Daoy (cell line): ENCODE measurements at places on chromosomes 11 and 22. TPM values are rescaled to one million over a fixed set of nuclear protein-coding genes. Genes with fewer than 3 reads are reported as not detected.

DNA sequence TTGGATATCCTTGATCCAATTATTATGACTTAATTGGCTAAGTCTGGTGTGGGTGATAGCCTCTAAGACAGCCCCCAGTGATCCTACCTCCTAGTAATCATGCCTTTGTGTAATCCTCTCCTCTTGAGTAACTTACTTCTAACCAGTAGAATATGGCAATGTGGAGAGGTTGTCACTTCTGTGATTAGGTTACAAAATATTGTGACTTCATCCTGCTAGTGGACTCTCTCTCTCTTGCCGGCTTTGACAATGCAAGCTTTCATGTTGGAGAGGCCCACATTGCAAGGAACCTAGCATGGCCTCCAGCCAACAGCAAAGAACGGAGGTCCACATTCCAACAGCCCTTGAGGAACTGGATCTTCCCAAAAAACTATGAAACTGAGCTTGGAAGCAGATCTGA, 19.5 kb downstream of the YPEL4 start:
- DNase-seq: no peak

DNA sequence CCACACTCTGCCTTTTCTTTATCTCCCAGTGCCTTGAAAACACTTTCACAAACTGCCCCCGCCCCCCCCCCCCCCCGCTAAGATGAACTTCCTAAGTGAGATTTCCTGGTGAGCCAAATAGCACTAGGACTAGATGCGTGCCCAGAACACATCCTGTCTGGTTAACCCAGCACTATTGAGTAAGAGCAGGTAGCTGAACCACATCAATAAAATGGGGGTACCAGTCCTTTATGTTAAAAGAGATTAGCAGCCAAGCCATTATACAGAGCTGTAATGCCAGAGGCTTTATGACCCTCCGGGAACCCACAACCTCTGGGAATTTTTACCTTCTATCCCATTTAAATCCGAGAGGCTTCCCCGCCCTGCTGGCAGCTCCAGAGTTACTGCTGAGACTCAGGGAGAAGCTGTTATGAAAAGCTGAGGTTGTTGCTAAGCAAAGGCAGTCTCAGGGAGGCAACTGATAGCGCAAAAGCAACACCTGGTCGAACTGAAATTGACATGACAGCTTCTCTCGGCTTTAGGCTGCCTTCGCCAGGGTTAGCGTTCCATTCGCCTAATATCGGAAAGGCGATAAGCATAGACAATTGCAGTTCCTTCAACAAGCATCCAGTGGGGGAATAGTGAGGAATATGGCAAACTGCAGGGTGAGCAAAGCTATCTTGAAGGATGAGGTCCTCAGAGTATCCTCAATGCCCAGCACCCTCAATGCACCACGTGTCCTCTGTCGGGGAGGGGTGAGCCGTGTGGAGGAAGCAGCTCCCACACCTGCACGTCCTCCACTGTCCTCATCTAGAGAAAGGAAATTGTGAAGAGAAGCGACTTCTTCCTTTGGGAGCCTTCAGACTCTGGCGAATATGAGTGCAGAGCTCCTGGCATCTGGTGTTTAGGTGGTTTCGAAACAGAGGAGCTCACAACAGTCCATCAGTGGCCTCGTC, 977.0 kb downstream of the NTM start:
- DNase-seq: no peak

GRCh38 chr22:43297270-43298061, 45.7 kb downstream of the SCUBE1 start:
- no peak for DNase-seq

DNA sequence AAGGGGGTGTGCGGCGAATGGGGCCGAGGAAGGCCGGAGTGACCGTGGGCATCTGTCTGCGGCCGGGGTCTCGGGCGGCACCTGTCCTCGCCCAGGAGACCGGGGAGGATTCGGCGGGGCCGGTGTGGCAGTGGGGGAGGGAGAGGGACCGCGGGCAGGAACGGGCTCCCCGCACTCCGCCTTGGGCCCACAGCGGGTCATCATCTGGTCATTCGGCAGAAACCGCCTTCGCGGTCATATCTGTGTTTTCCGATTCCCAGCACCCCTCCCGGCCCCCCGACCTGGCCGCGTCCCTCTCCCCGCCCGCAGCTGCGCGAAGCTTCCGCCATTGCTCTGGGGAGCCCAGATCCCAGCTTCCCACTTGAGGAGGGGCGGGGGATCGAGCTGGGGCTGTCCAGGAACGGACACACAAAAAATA, 824 bp upstream of the CBX6 start:
- no peak for DNase-seq

DNA sequence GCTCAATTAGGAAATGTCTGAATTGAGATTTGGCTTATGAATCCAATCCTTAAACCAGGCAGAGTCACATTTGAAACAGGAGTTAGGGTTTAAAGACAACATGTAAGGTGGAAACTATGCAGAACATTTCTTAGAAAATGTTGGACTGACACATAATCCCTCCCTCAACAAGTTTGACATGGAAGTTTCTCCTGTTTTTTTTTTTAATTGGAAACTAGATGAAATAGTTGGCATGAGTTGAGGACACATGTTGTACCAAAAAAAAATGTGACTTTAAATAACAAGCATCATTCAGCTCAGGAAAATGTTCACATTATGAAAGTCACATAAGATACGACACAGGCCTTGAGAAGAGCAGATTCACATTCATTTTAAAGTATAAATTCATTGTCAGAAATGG, 154.9 kb upstream of the DDI1 start:
- DNase-seq: no peak

DNA sequence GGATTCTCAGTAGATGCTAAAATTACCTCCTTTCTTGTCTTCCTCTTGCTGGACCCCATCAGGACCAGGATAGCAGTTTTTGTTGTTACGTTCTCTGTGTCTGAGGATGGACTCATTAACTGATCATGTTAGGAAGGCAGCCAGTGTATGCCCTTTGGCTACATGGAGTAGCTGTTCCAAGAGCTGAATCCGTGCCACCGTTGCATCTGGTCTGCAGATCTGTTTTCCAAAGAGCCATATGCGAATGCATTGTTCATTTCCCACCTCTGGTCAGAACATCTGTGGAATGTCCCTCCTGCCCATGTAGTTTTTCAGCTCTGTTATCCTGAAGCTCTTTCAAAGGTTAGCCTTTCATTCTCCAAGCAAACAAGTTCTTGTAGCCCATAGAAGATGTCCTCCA, 188.4 kb downstream of the SPON1 start:
- DNase-seq: no peak

DNA sequence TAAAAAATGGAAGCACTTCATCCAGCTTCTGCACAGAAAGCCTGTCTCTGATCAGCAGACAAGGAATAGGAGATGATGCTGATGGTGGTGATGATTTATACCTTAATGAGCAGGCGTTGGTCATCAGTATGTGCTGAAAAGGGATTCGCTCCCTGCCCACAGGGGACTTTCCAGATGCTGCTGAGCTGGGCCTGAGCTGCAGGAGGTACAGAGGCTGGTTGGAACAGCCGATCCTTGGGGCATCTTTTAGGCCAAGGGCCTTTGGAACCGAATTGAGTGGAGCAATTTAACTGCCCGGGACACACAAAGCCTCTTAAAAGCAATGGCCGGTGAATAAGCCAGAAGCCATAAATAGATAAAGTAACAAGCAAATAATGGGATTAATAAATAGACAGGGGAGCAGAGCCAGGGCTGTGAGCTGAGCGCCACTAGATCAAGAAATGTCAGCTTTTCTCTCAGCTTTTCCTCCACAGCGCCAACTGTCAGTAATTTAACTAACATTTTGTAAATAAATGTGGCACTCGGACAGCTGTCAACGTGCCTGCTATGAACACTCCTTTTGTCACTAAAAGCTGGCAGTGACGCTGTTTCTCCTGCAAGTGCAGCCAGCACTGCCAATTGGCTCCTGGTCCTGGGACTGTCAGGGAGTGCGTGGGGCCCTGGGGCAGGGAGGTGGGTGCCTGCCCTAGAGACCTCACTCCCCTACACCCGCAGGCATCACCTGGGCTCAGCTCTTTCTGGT, 562.3 kb downstream of the NTM start:
- no peak for DNase-seq

DNA sequence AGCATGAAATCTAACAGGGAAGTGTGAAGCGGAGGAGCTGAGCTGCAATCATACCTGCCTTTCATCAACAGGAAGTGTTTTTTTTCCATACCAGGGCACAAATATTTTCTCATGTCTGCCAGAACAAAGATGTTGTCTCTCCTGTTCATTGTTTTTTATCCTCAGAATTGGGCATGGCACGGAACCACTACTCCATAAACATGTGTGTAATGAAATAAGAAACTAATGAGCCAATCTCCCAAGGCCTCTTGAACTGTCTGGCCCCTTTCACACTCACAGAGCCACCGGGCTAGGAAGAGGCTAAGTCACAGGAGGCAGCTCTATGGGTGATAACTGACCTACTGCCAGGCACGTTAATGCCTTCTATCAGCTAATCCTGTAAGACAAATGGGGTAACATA, 124.4 kb downstream of the ETS1 start:
- DNase-seq: no peak

- no peak for DNase-seq
These were observed 98.8 kb upstream of the CD82 start for GRCh38 chr11:44466531-44467205.

DNA sequence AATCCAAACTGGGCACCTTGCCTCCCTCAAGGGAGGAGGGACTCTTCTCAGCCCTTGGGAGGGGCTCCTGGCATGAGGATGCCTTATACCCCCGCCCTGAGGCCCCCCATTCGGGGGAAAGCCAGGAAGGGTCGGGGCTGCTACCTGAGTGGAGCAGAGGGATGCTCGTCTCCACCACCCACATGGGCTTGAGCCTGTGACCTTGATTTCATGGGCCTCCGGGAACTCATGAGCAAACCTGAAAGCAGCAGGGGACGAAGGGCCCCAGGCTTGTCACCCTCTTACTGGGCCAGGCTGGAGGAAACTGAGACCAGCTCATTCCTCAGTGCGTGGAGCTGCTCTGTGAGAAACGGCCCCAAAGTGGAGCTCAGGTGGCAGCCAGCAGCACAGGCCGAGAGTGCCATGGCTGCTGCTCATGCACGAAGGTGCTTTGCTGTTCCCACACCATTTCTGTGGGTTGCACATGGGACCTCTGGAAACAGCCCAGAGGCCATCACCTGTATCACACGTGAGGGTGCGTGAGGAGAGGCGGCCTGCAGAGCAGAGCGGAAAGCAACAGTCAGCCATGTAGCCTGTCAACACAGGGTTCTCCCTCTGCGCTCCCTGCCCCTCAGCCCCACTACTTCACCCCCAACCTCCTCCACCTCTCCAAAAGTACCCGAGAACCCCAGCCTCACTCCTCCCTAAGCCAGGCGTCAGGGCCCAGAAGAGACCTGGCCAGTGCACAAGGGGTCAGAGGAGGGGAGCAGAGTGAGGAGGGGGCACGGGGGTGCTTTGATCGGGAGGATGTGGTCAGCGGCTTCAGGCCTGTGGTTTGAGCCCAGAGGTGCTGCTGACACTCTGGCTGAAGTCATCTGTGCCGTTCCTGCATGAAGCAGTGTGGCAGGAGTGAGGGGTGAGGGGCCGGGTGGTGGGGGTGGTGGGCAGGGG, 14.1 kb upstream of the IL2RB start:
- no peak for DNase-seq

DNA sequence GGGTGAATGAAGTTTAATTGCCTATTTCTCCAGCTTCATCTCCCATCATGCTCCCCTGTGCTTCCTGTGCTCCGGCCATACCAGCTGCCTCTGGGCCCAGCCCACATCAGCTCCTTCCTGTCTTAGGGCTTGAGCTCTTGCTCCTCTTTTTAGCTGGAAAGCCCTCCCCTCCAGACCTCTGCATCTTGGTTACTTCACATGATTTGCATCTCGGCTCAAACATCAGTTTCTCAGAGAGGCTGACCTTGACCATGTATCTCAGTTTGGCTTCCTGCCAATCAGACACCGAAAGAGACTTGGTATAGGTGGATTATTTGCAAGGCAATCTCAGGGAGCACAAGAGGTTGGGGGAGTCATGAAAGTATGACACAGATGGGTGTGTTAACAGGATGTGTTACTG, 73.2 kb upstream of the TIMP3 start:
- DNase-seq: no peak

DNA sequence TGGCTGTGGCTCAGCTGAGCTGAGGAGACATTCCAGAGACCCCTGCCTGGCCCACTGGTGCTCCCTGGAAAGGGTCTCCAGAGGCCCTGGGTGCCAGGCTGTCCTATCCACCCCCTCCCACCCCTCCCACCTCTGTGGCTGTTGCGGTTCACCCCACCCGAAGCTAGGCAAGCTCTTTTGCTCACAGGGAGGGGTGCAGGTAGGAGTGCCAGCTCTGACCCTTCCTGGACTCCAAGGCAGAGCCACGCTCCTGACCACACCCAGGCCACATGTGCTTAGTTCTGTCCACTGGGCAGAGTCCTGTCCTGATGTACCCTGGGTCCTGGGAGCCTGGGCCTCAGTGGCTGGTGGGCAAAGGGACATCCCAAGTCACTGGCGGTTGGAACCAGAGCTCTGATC, 16.4 kb downstream of the IL17REL start:
- DNase-seq: peak; percentile 1

DNA sequence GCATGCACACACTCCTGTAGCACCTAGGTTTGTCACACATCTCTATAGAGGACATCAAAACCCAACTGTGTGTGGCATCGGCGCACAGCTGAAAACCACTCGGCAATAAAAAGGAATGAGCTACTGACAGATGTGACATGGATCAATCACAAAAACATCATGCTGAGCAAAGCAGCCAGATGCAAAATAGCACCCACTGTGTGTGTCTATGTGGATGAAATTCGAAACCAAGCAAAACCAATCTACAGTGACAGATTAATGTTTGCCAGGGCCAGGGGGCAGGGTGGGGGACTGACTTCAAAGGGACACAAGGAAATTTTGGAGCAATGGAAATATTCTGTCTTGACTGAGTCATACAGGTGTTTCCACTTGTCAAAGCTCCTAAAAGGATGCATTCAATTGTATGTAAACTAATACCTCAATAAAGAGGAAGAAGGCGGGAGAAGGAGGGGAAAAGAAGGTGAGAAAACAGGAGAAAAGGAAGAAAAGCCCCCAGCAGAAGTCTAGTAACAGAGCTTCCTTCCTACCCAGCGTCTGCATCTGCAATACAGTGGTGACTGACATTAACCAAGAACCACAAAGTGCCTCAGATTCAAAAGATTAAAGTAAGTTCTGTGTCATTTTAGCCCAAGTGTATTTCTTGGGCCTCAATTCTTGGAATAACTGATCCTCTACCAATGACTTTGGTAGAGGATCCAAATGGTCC, 49.8 kb downstream of the PACSIN2 start:
- no peak for DNase-seq

- DNase-seq: peak; percentile 58
These were observed 73.0 kb upstream of the PHF21B start for GRCh38 chr22:45082795-45083194.

DNA sequence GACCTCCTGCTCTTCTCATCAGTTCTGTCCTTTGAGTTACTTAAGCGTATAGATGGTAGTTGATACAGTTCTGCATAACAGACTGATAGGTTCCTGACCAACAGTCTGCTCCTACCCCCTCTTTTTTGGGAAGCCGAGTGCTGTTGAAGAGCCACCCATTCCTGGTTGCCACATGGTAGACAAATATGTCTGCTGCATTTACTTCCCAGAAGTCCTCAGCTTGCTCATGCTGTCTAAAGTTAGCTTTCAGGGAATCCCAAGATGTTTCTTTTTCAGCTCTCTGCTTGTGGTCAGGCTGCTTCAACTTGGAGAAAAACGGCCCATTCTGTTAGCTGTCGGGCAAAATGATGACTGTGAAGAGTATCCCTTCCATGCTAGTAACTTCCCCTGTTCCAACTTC, 48.7 kb downstream of the C22orf31 start:
- no peak for DNase-seq

Gene ANKK1
- total RNA-seq: 0.06 TPM in 1 of 2 replicates, not detected in the other

Gene OR6A2
- total RNA-seq: 0.06 TPM in 1 of 2 replicates, not detected in the other

Gene ANO1
- total RNA-seq: 0.86 and 6.0 TPM in 2 replicates

Gene VSIG2
- total RNA-seq: not detected in 2 replicates

Gene GALNT18
- total RNA-seq: 5.9 and 6.9 TPM in 2 replicates

Gene ARAP1
- total RNA-seq: 52.9 and 55.7 TPM in 2 replicates

Gene PANX3
- total RNA-seq: not detected in 2 replicates
